ENCODE measurements at places on chromosomes 4 and X.

- peak; percentile 16 for DNase-seq
These were observed 20.5 kb upstream of the OPN1LW start for GRCh38 chrX:154123241-154124219.

DNA sequence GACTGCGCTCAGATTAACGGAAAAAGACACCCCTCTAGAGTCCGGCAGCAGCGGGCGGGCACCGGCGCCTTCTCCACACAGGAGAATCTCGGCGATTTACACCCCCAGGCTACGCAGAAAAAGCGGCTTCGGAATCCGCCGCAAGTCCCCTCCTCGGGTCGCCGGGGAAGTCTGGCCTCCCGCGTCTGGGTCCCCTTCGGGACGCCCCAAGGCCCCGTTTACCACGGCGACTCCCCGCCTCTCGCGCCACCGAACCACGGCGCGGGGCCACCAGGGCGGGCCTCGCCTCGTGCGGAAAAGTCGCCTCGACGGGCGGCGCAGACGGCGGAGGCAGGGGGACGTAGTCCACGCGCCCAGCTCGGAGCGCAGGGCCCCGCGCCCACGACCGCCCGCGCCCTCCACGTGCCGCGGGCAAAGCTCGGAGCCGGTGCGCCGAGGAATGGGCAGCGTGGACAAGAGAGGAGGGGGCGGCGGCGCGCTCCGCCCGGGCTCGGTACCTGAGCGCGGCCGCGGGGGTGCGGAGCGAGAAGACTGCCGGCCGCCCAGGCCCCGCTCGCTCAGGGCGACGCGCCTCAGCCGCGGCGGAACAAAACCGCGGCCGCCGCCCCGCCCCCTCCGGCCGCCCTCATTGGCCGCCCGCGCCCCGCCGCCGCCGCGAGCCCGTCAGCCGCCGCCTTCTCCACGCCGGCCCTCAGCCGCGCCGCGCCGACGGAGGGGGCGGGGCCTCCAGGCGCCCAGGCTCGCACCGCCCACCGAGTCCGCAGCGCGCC is at the start of gene FAM53A:
TSS of gene FAM53A (minus strand) at position 578 of the 770 bp plus-strand sequence. CDS start 15,572 bp downstream, outside the sequence.
- DNase-seq, result peak; percentile 70

GRCh38 chr4:124535003-124535402 is 177.5 kb downstream of the ANKRD50 start:
- no peak for DNase-seq

DNA sequence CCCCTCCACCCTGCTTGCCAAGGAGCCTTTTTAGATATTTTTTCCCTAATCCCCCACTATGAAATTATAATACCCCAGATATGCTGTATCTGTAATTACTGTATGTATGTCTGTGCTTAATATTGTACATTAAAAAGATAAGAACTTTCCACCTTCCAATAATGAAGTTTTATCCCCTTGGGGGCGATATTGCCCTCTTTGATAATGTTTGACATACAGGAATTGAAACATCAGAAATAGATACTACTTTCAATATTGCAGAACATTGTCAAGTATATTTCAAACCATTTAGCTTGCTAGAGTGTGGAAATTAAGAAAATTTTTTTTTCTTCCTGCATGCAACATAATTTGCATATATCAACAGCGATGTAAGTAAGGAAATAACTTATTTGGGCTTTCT is 58.9 kb downstream of the NAF1 start:
- no peak for DNase-seq

DNA sequence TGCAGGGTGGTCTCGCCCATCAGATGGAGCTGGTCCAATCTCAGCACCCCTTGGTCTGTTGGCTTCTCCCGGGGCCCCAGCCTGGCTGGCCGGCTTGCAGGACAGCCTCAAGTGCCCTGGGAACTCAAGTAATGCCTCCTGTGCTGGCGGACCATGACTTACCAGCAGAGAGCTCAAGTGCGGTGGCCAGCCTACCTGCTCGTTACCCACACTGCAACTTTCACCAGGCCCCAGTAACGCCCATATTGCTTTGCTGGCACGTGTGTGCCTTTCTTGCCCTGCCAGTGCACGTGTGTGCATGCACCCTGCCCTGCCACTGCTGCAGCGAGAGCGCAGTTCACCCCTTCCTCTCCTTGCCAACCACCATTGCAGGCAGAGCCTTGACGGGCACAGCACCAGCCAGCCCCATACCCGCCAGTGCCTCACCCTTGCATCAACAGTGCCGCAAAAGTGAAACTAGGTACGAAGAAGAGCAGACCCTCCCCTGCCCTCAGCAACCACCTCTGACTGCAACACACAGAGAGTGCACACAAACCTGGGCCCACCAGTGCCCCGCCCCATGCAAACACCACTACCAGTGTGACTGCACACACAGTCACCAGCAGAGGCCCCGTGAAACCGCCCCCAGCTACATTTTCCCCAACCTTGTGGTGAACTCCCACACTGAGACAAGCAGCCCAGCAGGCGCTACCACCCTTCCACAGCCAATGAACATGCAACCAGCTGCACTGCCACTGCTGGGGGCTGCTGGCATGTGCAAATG is 88.9 kb upstream of the POU3F4 start:
- DNase-seq, result no peak

GRCh38 chrX:113058634-113059033 is 218.0 kb upstream of the AMOT start:
- no peak for DNase-seq

DNA sequence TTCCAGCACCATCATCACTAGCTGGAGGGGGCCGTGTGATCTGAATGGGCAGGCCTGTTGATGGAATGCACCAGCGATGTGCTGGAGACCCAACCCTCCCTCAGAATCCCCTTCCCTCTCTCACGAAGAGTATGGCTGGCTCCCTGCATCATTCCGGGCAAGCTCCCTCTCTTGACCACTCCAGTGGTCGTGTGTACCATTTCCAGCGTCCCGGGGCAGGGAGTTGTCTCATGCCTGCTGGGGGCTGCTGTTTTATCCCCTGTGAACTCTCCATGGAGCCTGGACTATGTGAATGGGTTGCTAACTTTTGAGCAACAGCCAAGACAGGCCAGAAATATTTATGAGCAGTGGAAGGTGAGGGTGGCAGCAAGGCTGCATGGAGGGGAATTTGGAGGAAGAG is 8.1 kb downstream of the CSAG1 start:
- DNase-seq, result no peak

GRCh38 chr4:150583287-150584110 is 1.5 kb downstream of the MAB21L2 start:
- DNase-seq, result no peak

DNA sequence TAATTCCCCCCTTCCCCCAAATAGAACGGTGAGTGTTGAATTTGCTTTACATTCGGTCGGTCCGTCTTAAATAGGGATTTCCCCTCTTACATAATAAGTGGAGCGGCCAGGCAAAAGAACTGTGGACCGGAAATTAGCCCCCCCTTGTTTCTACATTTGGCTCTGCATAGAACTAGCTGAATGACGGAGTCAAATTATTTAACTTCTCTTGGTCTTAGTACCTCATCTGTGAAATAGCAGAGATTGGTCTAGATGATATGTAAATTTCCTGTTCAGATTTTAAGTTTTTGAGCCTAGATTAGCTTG is 1.3 kb downstream of the SPATA18 start:
- DNase-seq, result no peak

GRCh38 chr4:99841129-99841528 is 24.5 kb downstream of the DAPP1 start:
- no peak for DNase-seq

DNA sequence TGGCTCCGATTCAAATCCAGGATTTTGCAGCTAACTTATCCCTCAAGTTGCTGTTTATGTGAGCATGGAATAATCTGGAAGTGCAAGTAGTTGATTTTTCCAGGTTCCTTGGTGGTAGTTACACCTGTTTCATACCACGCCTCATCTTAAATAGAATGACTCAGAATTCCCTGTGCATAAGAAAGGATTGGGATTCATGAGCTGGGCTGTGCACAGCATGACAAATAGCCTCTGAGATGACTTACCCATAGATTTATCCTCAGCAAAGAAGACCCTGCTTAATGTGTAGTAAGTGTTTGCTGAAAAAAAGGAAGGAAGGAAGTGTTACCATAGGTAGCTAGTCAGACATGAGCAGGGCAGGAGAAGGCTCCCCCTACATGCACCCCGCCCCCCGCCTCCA is 777.7 kb upstream of the ADGRL3 start:
- DNase-seq, result no peak

- DNase-seq, result no peak
These were observed 29.8 kb downstream of the FAM149A start for GRCh38 chr4:186134257-186134656.

GRCh38 chr4:181860668-181861067 is 382.5 kb upstream of the TENM3 start:
- no peak for DNase-seq

- DNase-seq, result peak; percentile 12
These were observed 1.1 kb downstream of the TMEM131L start for GRCh38 chr4:153466949-153467896.

- DNase-seq, result no peak
These were observed 1019.3 kb upstream of the GRID2 start for GRCh38 chr4:91284480-91284879.

- no peak for DNase-seq
These were observed 20.3 kb upstream of the PACRGL start for GRCh38 chr4:20679951-20680350.

DNA sequence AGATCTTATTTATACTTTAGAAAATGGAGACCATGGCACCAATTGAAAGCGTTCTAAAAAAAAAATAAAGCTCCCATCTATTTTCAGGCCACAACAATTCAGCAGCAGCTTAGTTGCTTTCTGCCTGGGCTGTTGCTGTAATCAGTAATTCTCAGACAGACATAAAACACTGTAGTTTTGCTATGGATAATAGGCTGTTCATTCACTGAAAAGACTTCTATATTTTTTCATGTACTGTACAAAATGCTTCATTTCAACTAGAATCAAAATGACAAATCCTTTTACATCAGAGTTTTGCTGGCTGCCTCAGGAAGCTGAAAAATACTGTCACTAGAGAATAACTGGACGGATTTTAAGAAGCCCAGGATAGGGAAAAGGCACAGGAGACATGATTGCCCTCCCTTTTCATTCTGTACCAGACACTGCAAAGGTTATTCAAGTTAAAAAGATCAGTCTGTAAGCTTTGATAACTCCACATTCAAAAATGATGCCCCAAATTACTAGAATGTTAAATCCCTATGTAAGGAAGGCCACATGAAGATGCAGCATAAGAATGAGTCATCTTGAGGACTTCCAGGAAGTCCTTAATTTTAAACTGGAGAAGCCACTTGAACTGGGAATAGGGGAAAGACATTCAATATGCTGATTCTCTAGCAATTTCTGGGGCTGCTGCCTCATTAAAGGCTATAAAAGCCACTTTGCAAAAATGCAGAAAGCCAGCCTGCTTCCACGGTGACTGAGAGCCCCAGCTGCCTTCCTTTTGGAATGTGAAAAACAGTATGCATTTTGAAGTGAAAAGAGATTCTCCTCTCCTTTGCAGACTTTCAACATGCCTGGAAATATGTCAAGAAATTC is 403.2 kb upstream of the RASGEF1B start:
- DNase-seq, result no peak

GRCh38 chr4:23390246-23390645 is 499.6 kb downstream of the PPARGC1A start:
- no peak for DNase-seq

GRCh38 chrX:10223781-10224180 is 67.0 kb downstream of the CLCN4 start:
- DNase-seq, result no peak

DNA sequence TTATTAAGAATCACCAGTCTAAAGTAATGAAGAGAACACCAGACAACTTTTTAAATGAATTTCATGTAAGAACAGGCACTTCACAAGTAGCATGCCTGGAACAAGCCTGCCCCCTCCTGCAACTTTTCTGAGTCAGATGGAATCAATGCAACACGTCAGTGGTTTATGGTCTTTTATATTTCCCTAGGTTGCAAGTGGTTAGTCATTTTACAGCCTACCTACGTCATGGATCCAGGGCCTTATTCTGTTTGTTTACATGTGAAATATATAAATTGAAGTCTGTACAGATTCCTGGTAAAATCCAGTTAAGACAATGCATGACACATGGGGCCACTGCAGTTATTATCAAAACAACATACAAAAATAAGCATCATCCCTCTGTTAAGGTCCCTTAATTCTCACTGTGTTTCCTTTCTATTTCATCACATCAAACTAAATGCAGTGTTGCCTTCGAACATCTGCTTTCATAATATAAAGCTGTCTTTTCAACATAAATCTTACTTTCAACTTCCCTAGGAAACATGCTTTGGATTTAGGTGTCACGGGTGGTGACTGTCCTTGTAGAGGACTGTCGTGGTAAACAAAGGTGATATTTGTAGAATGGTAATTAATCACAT is 309.3 kb downstream of the FRMPD4 start:
- DNase-seq, result peak; percentile 5

GRCh38 chr4:125331116-125331515 is 16.4 kb downstream of the FAT4 start:
- no peak for DNase-seq

DNA sequence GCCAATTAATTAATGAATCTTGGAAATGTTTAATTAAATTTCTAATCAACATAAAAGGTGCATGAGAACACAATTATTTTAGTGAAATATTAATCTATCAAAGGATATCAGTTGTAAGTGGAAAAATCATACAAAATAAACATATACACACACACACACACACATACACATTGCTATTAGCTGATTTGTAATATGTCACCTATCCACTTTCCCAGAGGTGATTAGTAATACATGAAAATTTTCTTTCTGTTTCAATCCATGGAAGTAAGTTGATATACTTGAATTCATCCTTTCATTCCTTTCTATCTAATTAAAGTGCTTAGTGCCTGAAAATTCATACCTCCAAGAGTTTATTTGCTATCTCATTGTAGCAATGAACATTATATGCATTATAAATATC is 213.7 kb downstream of the EPHA5 start:
- no peak for DNase-seq

- DNase-seq, result no peak
These were observed 128.2 kb downstream of the SLC7A11 start for GRCh38 chr4:138113819-138114400.

GRCh38 chr4:120761070-120761469 is 161.5 kb downstream of the PRDM5 start:
- DNase-seq, result no peak

DNA sequence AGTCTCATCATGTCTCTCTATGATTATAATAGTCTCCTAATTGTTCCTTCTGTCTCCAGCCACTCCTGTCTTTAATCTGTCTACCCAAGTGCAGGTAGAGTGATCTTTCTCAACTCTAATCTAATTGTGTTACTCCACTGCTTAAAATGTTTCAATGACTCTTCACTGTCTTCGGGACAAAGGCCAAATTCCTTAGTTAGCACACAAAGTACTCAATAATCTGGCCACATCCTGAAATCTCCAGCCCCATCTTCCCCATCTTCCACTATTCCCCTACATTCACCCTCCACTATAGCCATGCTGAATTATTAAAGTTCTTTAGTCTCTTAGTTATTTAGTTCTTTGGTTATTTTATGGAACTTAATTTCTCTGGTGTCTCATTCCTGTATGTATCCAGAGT is 353.3 kb downstream of the OPHN1 start:
- no peak for DNase-seq
